ENCODE measurements at places on chromosomes 2 and 18. TPM values are rescaled to one million over a fixed set of nuclear protein-coding genes. Genes with fewer than 3 reads are reported as not detected.

GRCh38 chr2:105076121-105076520 is 38.3 kb downstream of the MRPS9 start:
- H3K36me3 ChIP-seq = peaks cover 14% of the 10 kb centered on the region
- no peak overlapping the region for H3K27ac ChIP-seq
- no peak overlapping the region for H3K4me3 ChIP-seq
- DNase-seq = no peak
- H3K4me1 ChIP-seq = no peaks in the 10 kb centered on the region
- no peaks in the 10 kb centered on the region for H3K27me3 ChIP-seq

GRCh38 chr18:45353530-45353929 is 261.7 kb upstream of the SLC14A2 start:
- no peaks in the 10 kb centered on the region for H3K27me3 ChIP-seq
- no peaks in the 10 kb centered on the region for H3K36me3 ChIP-seq
- H3K27ac ChIP-seq = no peak overlapping the region
- H3K4me3 ChIP-seq = no peak overlapping the region
- H3K4me1 ChIP-seq = no peaks in the 10 kb centered on the region

DNA sequence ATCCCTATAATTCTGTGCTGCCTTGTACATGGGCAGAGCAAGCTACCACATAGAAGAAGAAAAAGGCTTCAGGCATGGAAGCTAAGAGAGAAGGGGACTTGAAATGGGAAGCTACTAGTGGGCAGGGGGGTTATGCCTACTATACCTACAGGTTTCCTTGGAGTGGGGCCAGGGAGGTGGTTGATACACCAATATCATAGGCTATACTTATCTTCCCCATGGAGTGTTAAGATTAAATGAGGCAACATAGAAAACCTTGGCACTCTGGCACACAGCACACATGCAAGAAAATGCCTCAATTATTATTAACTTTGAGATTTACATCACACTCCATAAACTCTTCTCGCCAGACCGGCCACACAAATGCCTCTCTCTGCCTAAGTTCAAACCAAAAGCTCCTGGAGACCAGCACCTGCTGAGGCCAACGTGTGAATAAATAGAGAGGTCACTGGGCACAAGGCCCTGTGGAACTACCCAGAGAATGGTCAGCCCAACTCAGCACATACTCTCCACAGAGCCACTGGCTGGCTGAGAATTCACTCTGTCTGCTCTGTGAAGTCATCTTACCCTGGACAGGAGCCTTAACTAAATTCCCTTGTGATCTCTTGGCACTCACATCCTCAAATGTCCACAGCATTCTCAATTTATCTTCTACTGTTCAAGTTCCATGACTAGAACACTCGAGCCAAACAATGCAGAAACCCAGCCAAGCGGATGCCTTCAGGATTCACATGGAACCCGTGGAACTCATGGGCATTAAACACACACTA is 498.7 kb downstream of the BCL11A start:
- H3K36me3 ChIP-seq = no peaks in the 10 kb centered on the region
- H3K4me3 ChIP-seq = no peak overlapping the region
- H3K27ac ChIP-seq = no peak overlapping the region
- DNase-seq = no peak
- no peaks in the 10 kb centered on the region for H3K4me1 ChIP-seq
- no peaks in the 10 kb centered on the region for H3K27me3 ChIP-seq

GRCh38 chr2:46826569-46827245 is 88.9 kb downstream of the MCFD2 start:
- H3K4me3 ChIP-seq = no peak overlapping the region
- no peaks in the 10 kb centered on the region for H3K27me3 ChIP-seq
- H3K36me3 ChIP-seq = no peaks in the 10 kb centered on the region
- H3K4me1 ChIP-seq = no peaks in the 10 kb centered on the region
- no peak overlapping the region for H3K27ac ChIP-seq
- DNase-seq = peak; percentile 43

DNA sequence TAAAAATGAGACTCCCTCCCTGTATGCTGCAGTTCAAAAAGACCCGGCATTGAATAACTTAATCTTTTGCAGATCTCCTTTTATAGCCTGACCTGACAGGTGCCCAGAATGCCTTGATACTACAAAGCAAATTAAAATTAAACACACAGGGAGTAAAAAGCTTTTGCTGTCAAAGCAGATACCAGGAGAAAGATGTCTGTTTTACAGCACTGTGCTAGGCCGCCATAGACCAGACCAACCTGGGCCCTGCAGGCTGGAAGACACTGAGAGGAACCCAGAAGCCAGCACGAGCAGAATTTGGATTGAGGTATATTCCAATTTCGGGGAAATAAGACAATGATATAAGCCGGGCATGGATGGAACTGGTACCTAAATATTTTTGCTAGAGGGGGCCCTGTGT is 602.8 kb upstream of the SOX11 start:
- H3K4me1 ChIP-seq = no peaks in the 10 kb centered on the region
- no peaks in the 10 kb centered on the region for H3K27me3 ChIP-seq
- no peaks in the 10 kb centered on the region for H3K36me3 ChIP-seq
- H3K4me3 ChIP-seq = no peak overlapping the region
- no peak overlapping the region for H3K27ac ChIP-seq
- DNase-seq = no peak

The CDH20 gene
- total RNA-seq = 0.11 TPM
